ENCODE measurements at places on chromosomes 12 and 14.

GRCh38 chr14:105635560-105635959, 109.2 kb downstream of the TMEM121 start:
- DNase-seq: no peak

DNA sequence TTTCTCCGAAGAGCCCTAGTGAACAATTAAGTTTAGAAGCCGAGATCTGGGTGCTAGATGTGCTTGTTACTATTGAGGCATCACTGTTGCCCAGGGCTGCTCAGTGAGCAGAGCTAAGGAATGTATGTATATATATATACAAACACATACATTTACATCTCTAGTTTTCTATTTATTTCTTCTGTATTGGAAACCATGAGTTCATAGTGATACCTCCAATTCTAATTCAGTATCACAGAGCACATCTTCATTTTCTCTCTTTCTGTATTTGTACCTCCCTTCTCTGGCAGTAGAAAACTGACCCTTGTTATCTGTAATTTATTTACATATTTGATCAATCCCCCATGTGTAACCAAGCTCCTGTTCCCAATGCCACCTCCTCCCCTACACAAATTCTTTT, 40.7 kb upstream of the FUT8 start:
- DNase-seq: no peak

DNA sequence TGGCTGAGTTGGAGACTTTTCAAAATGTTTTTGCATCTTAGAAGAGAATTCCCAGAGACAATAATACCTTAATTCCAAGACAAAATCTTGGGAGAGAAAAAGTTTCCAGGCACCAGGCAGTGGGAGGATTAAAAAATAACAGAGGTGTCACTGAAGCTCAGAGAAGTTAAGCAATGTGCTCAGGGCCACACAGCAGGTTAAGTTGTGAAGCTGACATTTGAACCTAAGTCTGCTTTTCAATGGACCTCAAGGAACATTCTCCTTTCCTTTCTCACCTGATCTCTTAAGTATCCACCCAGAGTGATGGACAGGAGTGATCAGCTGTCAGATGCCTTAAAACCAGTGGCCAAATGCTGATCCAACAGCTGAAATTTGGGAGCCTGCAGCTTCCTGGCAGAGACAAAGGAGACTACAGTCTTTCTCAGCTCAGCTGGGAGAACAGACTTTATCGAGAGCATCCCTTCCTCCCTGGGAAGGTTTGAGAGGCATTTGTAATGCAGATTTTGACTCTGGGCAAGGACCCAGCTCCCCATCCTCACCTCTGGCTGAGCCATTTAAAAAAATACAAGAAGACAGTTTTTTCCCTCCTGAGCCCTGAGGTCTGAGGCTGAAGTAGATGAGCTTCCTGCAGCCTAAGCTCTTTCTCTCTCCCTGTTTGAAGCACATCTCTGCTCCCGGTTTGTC, 174.9 kb upstream of the RPH3A start:
- no peak for DNase-seq

- no peak for DNase-seq
Observed at GRCh38 chr14:30607156-30607780, 14.9 kb upstream of the SCFD1 start.

GRCh38 chr14:72839753-72840607, 53.9 kb downstream of the DPF3 start:
- no peak for DNase-seq

DNA sequence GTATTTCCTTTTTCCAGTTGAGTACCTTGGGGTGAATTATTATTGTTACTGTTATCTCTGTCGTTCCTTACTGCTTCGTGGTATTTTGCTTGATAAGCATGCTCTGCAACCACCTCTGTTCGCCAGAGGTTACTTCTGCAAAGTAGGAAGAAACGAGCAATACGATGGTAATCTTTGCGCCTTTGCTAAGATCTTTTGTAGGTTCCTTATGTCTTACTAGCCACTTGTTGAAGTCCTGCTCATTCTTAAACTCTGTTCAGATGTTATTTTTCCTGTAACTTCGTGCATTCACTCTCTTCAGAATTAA, 729 bp upstream of the M6PR start:
- no peak for DNase-seq

- no peak for DNase-seq
Observed at GRCh38 chr12:76356071-76356470, 7.9 kb upstream of the BBS10 start.

GRCh38 chr12:96045566-96045965, 10.2 kb upstream of the LTA4H start:
- no peak for DNase-seq

- DNase-seq: peak; percentile 15
Observed at GRCh38 chr14:67166450-67166853, 22.8 kb upstream of the GARIN2 start.

GRCh38 chr14:34038358-34039057, 87.6 kb upstream of the EGLN3 start:
- no peak for DNase-seq

- DNase-seq: no peak
Observed at GRCh38 chr12:105696-106095, 39.1 kb downstream of the IQSEC3 start.

GRCh38 chr14:79567306-79567705, 644.0 kb downstream of the DIO2 start:
- DNase-seq: no peak

DNA sequence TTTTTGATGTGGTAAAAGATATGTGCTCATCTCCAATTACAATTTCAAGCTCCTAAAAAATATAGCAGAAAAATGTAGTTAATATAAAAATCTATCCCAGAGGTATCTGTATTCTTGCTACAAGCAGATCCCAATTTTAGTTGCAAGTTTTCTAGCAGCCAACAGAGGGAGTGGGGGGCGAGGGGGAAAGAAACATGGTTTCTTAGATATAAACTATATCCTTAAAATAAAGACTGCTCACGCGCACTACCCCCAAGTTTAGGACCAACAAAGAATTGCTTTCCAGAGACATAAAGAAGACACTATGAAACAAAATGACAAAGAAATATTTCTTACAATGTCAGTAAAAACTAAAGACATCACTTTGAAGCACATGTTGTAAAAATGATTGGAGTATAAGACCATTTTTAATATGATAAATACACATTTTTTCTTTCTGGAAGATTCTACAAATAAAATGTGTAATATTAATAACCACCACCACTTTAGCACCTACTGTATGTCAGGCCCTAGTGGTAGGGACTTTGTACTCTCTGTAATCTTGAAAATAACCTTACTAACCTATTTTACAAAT, 5.4 kb downstream of the MAGOHB start:
- DNase-seq: no peak

DNA sequence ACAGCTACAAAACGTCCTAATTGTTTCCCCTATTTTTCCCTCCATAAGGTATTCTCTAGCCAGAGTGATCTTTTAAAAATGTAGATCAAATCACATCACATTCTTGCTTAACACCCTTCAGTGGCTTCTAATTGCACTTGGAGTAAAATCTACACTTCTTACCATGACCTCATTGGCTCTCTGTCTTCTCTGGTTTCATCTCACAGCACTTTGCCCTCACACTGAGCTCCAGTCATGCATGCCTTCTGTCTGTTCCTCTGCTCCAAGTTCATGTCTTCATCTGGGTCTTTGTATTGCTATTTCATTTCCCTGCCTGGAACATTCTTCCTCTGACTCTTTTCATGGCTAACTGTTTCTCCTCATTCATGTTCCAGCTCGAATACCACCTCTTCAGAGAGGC, 220.4 kb upstream of the GARIN6 start:
- peak; percentile 33 for DNase-seq

- DNase-seq: no peak
Observed at GRCh38 chr14:49732896-49733295, 35.1 kb upstream of the KLHDC2 start.

GRCh38 chr12:130162267-130162666, at the start of gene FZD10:
TSS of gene FZD10 (plus strand) at chr12:130162464. CDS start at chr12:130162943, 479 bp downstream.
- no peak for DNase-seq

DNA sequence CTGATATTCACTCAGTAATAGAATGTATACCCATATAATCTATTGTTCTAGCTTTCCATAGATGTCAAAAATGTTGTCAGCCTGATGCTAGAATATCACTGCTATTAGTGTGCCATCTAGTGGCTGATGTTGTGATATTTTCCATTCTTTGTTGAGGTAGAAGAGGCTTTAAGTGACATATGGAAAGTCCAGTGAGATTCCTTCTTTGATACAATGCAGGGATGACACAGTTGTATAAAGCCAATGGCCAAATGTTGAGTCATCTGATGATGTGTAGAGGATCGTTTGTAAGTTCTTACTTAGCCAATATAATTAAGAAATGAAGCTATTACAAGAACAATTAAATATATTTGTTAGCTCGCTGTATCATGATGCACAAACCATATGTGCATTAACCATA, 58.1 kb upstream of the PCED1B start:
- no peak for DNase-seq

- DNase-seq: no peak
Observed at GRCh38 chr14:101442451-101442850, 118.8 kb upstream of the DIO3 start.

DNA sequence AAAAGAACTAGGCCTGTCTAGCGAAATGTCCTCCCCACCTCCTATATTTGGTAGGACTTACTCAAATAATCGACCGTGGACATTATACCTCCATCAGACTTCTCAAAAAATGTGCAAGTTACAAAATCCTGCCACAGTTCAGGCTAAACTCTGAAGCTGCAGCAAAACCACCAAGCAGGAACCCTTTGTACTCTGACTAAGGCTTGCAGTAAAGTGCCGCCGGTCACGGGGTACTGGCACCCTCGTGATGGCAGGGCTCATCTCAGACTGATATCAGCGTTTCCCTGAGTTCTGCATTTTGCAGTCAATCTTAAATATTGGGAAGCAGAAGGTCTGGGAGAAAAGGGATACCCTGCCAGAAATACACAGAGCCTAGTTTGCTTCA, 17.1 kb downstream of the SLC11A2 start:
- no peak for DNase-seq

DNA sequence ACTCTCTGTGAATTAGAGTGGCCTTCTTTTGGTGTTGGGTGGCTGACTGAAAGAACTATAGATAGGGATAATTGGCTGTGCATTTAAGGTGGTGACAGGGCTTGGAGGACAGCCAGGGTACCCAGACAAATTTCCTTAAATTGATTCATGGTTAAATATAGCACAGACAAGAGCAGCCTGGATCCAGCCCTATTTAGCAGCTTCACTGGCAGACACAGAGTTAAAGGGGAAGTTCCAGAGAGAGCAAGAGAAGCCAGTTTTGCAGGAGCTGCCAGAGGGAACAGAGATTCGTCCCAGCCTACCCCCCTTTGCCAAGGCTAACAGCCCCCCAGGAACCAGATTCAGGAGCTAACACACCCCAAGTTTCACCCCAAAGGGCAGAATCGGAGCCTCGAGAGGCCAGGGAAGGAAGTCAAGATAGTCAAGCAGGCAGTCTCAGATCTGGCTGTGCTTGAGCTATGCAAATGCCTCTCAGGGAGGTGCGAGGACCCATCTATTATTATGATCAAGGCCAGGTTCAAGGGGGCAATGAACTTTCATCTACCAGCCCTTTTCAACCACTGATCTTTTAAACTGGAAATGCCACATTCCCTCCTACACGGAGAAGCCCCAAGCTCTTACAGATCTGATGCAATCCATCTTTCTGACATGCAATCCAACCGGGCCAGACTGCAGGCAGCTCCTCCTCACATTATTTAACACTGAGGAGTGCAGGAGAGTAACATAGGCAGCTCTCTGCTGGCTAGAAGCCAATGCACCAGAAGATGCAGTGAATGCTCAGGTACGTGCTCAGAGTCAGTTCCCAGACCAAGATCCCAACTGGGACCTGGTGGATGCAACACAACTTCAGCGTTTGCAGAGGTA, 58.2 kb downstream of the DHRS2 start:
- DNase-seq: peak; percentile 50

DNA sequence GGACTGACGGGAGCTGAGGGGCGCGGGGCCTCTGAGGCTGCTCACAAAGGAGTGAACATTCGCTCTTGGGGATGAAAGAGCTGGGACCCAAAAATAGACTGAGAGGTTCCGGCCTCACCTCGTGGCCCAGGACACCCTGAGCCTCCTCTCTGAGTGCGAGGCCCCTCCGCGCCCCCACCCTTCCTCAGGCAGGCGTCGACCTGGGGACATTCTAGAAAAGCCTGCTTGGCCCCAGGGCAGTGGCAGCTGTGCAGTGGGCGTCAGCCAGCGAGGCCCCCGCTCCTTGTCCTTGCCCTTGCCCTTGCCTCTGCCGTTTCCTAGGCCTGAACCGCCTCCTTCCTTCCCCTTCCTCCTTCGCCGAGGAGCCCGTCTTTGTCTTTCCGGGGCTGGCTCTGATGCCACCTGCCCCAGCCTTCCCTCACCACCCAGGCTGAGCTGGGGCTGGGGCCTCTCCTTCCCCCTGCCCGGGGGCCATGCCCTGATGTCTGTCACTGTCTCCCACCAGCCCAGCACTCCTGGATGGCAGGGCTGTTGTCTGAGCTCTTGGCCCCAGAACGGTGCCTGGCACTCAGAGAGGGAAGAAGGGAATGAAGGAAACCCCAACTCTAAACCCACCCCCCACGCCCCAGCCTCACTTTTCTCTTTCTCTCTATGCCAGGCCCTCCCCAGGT, 208.2 kb upstream of the RTL1 start:
- no peak for DNase-seq

DNA sequence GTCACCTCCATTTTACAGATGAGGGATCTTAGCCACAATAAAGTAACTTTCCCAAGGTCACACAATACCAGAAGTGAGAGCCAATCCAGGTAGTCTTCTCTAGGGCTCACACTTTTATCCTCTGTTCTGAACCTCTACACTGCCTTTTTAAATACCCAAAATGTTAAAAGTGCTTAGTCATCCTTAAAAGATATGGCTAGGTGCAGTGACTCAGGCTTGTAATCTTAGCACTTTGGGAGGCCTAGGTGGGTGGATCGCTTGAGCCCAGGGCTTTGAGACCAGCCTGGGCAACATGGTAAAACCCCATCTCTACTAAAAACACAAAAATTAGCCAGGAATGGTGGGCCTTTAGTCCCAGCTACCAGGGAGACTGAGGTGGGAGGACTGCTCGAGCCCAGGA, 104.1 kb upstream of the PPP4R3A start:
- DNase-seq: no peak

DNA sequence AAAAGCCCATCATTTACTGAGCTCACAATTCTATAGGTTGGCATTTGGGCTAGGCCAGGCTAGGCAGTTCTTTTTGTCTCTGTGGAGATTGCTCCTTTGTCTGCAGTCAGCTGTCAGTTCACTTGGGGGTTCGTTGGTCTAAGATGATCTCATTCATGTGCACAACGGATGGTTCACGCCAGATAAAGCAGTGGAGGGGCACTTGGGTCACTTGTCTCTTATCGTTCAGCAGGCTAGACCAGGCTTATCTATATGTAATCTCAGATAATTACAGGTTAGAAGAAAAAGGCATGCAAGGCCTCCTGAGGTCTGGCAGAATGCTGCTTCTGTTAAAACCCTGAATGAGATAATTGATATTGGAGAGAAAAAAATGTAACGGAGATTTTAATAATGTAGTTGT, 119.0 kb upstream of the ATP2B1 start:
- no peak for DNase-seq
